ENCODE measurements at places on chromosomes 1 and 21. TPM values are rescaled to one million over a fixed set of nuclear protein-coding genes. Genes with fewer than 3 reads are reported as not detected.

GRCh38 chr1:77313491-77313890 lies 31.7 kb downstream of the AK5 start:
- H3K27me3 ChIP-seq = no peaks in the 10 kb centered on the region
- no peak overlapping the region for H3K4me3 ChIP-seq
- peaks cover 17% of the 10 kb centered on the region for H3K4me1 ChIP-seq
- H3K27ac ChIP-seq = no peak overlapping the region
- peak; percentile 5 for DNase-seq

DNA sequence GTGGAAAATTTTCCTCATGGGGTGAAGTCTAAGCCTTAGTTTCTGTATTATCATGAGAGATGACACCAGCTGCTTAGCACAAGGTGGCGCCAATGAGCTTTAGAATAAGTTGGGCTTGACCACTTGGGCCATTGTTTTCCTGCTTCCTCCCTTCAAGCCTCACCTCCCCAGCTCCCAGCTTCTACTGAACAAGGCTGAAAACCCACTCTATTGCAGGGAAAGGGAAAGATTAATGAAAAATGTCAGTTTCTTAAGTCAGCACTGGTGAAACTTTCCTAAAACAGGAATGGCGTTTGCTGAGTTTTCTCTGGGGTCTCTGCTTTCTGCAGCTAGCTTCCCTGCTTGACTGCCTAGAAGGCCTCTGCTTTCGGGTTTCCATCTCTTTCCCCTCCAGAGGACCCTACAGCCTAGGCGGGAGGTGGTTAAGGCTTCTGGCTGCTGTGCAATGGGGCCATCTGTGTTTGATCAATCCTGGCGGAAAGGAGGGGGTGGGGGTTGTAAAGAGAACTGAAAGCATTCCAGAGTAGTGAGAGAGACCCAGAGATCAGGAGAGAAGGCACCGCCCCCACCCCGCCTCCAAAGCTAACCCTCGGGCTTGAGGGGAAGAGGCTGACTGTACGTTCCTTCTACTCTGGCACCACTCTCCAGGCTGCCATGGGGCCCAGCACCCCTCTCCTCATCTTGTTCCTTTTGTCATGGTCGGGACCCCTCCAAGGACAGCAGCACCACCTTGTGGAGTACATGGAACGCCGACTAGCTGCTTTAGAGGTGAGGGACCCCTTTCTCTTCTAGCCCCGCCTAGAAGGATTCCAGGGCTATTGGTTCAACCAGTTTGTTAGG lies at the start of gene OLFML3:
Gene OLFML3 (plus strand): TSS at position 612 of the 840 bp plus-strand sequence. CDS start 43 bp downstream, at position 655.
- DNase-seq = peak; percentile 98
- H3K4me3 ChIP-seq = peak within 1 kb of the TSS; percentile 74
- no peaks in the 10 kb centered on the region for H3K27me3 ChIP-seq

DNA sequence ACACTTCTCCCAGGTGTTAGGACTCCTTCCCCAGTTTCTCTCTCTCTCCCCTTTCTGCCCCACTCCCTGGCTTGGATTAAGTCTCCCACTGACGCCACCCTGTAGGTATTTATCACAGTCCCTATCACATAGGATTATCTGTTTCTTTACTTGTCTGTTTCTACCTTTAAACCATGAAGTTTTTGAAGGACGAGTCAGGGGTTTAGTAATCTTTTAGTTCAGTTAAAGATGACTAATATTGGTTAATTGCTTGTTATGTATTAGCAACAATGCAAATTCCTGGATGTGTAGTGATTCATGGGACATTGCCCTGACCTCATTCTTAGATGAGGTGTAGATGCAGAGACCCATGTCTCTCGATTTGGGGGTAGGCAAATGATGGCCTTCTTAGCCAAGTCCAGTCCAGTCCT lies 6.4 kb downstream of the LAMC1 start:
- peak overlapping the region; percentile 97 for H3K4me3 ChIP-seq
- H3K4me1 ChIP-seq = peaks cover 57% of the 10 kb centered on the region
- peak overlapping the region; percentile 82 for H3K27ac ChIP-seq
- no peaks in the 10 kb centered on the region for H3K27me3 ChIP-seq

GRCh38 chr1:223748405-223748772 lies 36.0 kb downstream of the CAPN2 start:
- H3K4me3 ChIP-seq = no peak overlapping the region
- H3K4me1 ChIP-seq = peaks cover 10% of the 10 kb centered on the region
- peak overlapping the region; percentile 2 for H3K27ac ChIP-seq
- peak; percentile 58 for DNase-seq
- no peaks in the 10 kb centered on the region for H3K27me3 ChIP-seq

DNA sequence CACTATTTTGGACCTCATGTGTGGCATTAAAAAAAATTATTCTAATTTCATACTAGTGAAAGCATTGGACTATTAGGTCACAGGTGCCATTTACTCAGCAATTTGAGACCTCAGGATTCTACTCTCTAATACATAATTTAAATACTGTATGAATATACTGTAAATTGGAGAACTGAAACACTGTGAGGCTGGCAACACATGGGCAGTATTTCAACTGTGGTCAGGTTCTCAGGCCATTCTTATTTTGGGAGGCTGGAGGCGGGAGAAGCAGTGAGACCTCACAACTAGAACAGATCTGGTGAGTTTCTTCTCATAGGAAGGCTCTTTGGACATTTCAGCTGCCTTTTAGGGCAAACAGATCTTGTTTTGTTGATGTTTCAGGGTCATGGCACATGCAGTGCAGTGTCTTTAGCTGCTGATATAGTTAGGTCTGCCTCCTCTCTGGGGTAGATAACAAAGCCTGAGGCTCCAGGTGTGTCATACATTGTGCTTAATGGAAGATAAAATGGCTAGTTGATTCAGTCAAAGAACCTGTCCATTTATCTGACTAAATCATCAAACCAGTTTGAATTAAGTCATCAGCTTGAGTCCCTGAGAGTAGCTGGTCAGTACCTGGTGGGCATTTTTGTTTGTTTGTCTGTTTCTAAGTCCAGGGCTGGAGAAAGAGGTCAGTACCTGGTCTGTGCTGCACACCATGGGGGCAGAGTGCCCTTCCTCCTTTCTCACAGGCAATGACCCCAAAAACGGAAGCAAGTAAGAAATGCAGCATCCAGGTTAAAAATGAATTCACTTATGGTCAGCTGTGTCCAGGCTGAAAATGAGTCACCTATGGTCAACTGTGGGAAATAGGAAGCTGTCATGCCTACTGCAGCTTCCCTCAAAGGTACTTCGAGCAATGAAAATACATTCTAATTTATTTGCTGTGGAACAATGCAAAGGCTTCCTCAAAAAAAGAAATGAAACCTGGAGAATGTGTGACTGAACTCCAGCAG lies 216.2 kb downstream of the SDCCAG8 start:
- H3K4me1 ChIP-seq = peaks cover 17% of the 10 kb centered on the region
- H3K36me3 ChIP-seq = no peaks in the 10 kb centered on the region
- H3K4me3 ChIP-seq = no peak overlapping the region
- no peaks in the 10 kb centered on the region for H3K27me3 ChIP-seq
- H3K27ac ChIP-seq = no peak overlapping the region
- DNase-seq = peak; percentile 49

DNA sequence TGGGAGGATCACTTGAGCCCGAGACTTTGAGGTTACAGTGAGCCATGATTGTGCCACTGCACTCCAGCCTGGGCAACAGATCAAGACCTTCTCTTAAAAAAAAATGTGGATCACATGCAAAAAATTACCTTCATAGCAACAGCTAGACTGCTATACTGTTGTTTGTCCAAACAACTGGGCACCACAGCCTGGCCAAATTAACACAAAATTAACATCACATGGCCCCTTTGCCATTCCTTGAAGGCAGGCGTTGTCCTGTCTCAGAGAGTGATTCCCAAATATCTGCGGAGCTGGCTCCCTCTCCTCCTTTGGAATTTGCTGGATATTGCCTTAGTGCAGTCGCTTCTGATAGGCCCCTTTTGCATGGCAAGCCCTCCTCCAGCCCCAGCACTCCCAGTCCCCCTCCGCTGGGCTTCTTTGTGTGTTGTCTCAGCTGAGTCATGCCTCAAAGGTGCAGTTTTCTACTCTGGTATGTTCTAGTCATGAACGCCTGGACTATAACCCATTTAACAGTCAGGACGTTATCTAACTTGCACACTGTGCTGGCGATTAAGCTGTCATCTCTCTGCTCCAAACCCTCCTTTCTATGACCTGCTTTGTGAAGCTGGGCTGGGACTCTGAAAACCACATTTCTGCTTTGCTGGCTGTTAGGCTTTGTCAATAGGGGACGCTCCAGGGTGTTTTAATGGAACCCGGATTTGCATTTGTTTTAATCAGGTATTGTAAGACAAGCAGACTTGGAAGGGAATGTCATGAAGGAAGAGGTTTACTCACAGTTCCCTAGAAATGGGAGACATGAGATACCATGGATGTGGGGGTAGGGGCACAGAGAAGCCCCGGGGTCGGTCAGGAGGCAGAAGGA lies 20.1 kb upstream of the HPCAL4 start:
- peaks cover 50% of the 10 kb centered on the region for H3K27me3 ChIP-seq
- peak; percentile 40 for DNase-seq
- H3K36me3 ChIP-seq = no peaks in the 10 kb centered on the region
- no peak overlapping the region for H3K4me3 ChIP-seq

DNA sequence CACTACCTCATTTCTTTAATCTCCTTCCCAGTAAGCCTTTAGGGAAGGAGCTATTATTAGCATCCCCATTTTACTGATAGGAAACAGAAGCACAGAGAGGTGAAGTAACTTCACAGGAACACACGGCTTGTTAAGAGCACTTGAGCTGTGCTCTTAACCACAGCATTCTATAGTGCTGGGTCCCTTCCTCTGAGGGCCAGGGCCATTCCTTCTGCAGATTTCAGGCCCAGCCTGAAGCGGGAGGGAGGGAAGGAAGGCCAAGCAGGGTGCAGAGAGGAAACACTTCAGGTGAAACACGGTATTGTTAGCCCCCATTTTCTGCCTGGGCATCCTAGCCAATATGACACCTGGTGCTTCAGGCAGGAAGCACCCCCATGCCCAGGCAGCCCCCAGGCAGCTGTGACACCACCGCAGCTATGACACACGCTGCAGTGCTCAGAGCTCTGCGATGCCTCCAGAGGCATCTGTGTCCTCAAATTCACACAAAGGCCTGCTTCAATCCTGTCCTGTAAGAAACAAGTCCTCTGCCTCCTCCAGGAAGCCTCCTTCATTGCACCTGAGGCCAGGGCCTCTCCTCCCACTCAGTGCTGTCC lies 4.5 kb upstream of the EXTL1 start:
- no peaks in the 10 kb centered on the region for H3K27me3 ChIP-seq
- no peak for DNase-seq
- H3K27ac ChIP-seq = no peak overlapping the region
- no peak overlapping the region for H3K4me3 ChIP-seq
- H3K36me3 ChIP-seq = no peaks in the 10 kb centered on the region

GRCh38 chr1:87092846-87093245 lies 178.4 kb downstream of the HS2ST1 start:
- no peak for DNase-seq
- H3K27ac ChIP-seq = no peak overlapping the region
- no peaks in the 10 kb centered on the region for H3K36me3 ChIP-seq

DNA sequence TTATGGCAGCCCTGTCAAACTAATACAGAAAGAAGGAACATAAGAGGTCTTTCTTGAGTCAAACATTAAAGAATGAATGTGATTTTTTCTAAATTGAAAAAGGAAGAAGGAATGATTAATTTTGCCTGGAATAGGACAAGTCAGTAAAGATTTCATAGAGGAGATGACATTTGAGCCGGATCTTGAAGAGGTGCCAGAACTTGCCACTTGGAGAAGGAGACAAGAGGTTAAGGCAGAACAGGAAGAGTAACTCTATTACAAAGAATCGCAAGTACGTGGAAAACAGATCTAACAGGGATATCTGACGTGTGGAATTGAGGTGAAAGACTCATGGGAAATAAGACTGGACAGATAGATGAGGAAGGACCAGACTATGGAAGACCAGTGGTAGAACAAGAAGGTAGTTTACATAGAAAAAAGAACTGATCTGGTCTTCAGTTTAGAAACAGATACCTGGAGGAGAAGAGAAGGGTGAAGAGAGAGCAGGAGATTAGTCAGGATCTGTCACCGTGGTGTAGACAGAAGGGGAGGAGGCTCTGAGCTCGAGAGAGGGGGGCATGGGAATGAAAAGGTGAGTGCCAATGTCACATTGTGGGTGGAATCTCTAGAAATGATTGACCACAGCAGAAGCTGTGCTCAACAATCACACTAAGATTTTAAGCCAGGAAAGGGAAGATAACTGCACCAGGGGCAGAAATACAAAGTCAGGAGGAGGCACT lies 32.5 kb downstream of the RHOU start:
- peaks cover 31% of the 10 kb centered on the region for H3K27me3 ChIP-seq
- no peak overlapping the region for H3K27ac ChIP-seq
- H3K4me1 ChIP-seq = no peaks in the 10 kb centered on the region
- no peak overlapping the region for H3K4me3 ChIP-seq
- no peaks in the 10 kb centered on the region for H3K36me3 ChIP-seq
- no peak for DNase-seq

DNA sequence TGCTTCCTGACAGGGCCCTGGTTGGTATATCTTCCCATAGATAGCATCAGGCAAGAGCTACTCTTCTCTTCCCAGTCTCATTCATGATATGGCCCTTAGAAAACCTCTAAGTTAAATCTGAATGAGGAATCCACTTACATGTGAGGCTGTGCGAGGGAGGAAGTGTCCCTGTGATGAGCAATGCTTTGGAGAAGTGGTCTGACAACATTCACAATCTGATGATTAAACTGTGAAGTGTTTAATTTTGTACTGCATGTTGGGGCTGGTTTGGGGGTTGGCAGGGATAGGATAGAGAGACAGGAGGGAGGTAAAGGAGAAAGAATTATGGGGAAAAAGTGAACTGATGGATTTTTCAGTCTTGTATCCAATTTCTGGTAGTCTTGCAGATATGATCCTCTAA lies 421.2 kb upstream of the DAB1 start:
- no peaks in the 10 kb centered on the region for H3K27me3 ChIP-seq
- H3K4me3 ChIP-seq = no peak overlapping the region
- H3K36me3 ChIP-seq = no peaks in the 10 kb centered on the region
- no peak overlapping the region for H3K27ac ChIP-seq
- peak; percentile 58 for DNase-seq
- H3K4me1 ChIP-seq = peaks cover 7% of the 10 kb centered on the region

DNA sequence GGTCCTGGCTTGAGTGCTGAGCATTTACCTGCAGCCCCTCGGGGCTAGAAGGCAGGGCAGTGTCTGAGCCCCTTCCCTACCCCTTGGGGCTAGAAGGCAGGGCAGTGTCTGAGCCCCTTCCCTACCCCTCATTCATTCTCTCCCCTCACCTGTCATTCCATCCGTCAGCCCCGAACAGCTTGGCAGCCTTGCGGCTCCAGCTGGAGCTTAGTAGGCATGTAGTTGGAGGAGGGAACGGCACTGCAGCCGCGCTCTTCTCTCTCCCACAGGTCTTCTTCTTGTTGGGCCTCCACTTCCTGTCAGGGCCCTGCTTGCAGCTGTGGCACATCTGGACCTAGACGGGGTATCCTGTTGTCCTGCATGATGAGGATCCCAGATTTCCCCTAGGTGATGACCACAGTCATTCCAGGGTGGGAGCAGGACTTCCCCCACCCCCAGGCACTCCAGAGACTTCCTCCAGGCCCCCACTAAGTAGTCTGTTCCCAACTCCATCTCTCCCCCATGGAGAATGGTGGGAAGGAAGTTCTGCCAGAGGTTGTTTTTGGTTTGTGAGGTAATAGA lies 22.2 kb downstream of the MAPKAPK2 start:
- no peaks in the 10 kb centered on the region for H3K36me3 ChIP-seq
- no peak for DNase-seq
- no peak overlapping the region for H3K4me3 ChIP-seq
- peak overlapping the region; percentile 98 for H3K27ac ChIP-seq
- H3K27me3 ChIP-seq = no peaks in the 10 kb centered on the region
- H3K4me1 ChIP-seq = peaks cover 56% of the 10 kb centered on the region

Gene HTR6
- total RNA-seq = not detected

Gene C1orf115
- total RNA-seq = 1.9 TPM

Gene LRRC71
- total RNA-seq = not detected

Gene DMBX1
- not detected for total RNA-seq

Gene PDPN
- total RNA-seq = 0.25 TPM

Gene AIRE
- not detected for total RNA-seq

Gene OR10Z1
- total RNA-seq = not detected

Gene ZMYND12
- total RNA-seq = 3.2 TPM

Gene LAX1
- total RNA-seq = not detected

Gene ANKRD45
- not detected for total RNA-seq

Gene NUP210L
- not detected for total RNA-seq

Gene TEKT2
- not detected for total RNA-seq

Gene DCDC2B
- total RNA-seq = not detected

All from GM23248 (cell line).